Dermis lymphatic vessel endothelial cell (primary cell): ENCODE measurements at places on chromosomes 16 and 17. TPM values are rescaled to one million over a fixed set of nuclear protein-coding genes. Genes with fewer than 3 reads are reported as not detected.

The ABCA10 gene
- 0.43 and 0.60 TPM in 2 replicates for total RNA-seq

The PCYT2 gene
- 18.2 and 25.2 TPM in 2 replicates for total RNA-seq

The ATXN7L3 gene
- total RNA-seq = 33.9 and 34.8 TPM in 2 replicates

The TEX19 gene
- total RNA-seq = not detected in 2 replicates

The TPSAB1 gene
- 0.09 TPM in 1 of 2 replicates, not detected in the other for total RNA-seq

The PRSS27 gene
- 0.22 and 0.26 TPM in 2 replicates for total RNA-seq

The PPL gene
- 2.5 and 3.2 TPM in 2 replicates for total RNA-seq

The PDILT gene
- total RNA-seq = not detected in 2 replicates

The TBC1D3E gene
- total RNA-seq = 1.4 TPM in 1 of 2 replicates, not detected in the other

The DDX19B gene
- 19.5 and 25.9 TPM in 2 replicates for total RNA-seq

The MON1B gene
- 7.8 and 8.6 TPM in 2 replicates for total RNA-seq
